Amniotic epithelial cell (primary cell): ENCODE measurements at places on chromosomes 2 and 18.

- no peak for DNase-seq
These were observed 61.6 kb downstream of the MEP1B start for GRCh38 chr18:32251466-32251865.

DNA sequence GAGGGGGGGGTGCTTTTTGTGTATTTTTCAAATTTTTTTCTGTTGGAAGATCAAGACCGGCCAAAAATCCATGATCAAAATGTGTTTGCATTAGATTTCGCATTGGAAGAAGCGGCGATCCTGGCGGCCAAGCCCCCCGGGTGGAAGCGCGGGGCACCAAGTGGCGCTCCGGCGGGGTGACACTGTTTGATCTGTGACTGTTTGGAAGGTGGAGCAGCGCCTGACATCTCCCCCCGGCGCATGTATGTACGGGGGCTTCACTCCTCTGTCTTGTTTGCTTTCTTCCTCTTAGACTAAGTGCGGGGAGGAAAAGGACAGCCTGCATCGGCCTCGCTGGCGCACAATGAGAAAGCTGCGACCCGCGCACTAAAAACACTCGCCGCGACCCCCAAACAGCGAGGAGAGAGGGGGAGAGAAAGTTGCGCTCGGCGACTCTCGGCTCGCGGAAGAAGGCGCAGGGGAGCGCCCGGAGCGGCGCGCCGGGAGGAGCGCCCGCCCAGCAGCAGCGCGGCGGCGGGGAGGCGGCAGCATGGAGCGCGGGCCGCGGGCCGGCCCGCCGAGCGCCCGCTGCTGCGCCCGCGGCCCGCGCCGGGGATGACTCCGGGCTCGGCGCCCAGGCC is 515 bp downstream of the TSHZ1 start:
- no peak for DNase-seq

DNA sequence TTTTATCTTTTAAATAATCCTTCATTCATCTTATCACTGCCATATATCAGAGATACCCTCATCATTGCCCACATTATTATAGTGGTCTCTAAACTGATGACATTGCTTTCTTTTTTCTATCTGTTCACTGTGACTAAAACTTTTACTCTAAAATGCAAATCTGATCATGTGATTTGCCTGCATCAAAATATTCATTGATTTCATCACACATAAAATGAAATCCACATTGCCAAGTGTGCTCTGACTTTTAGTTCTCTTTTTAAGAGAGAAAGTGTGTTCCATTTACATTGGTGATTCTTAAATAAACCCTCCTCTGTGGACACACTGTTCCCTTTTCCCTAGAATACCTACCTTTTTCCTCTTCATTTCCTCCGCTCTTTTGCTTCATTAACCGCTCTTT is 7.5 kb downstream of the REL start:
- no peak for DNase-seq

GRCh38 chr2:152336854-152337510 is 2.0 kb downstream of the FMNL2 start:
- DNase-seq: peak; percentile 45

DNA sequence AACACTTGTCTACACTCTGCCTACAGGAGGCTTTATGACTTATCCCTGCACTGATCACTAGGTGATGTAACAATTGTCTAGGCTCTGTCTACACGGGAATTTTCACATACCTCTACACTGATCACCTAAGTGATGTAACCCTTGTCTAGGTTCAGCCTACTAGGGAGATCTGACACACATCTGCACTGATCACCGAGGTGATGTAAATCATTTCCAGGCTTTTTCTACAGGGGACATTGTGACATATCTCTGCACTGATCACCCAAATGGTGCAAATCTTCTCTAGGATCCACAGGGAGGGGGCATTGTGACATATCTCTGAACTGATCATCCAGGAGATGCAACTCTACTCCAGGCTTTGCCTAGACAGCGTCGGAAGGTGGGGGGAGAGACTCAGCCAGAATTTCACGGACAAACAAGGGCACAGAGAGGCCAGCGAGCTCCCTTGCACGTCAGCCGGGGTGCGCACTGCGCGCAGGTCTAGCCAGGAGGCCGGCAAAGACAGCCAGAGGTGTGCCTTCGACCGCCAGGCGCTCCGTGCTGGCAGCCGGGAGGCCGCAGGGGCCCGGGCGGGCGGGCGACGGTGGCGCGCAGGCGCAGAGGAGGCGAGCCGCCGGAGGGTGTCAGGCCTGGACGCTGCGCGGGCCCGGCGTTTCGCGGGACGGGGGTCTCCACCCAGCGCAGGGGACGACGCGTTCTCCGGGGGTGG is 46.9 kb upstream of the USP14 start:
- DNase-seq: peak; percentile 34

DNA sequence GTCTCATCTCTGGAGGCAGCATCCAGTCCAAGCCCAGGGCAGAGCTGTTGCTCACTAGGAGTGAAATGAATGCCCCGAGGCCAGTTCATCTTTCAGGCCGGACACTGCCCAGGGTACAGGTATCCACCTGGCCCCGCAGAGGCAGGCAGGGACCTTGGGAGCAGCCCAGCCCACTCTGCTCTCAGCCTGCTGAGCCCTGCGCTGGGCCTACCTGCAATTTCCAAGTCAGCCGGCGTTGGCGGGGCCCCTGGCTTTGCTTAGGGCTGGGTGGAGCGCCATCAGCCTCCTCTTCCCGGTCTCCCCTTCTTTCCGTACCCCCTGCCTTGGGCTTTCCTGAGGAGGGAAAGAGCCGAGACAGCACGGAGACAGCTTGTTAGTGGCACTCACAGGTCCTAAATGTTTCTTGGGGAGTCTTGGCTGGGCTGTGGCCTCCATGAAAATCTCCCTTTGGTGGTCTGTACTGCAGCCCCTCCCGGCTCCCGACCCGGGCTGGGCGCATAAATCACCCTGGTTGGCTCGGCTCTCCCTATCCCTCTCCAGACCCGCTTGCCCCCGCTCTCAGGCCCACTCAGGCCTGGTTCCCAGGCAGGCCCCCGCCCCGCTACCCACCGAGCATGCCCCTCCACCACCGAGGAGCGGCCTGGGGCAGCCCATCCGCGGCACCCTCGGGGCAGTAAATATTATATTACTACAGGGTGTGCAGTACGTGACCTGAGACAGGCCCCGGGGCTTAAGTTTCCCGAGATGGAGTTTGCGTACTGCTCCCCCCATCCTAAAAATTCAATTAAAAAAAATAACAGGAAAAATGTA is 106.7 kb downstream of the DYSF start:
- DNase-seq: no peak

DNA sequence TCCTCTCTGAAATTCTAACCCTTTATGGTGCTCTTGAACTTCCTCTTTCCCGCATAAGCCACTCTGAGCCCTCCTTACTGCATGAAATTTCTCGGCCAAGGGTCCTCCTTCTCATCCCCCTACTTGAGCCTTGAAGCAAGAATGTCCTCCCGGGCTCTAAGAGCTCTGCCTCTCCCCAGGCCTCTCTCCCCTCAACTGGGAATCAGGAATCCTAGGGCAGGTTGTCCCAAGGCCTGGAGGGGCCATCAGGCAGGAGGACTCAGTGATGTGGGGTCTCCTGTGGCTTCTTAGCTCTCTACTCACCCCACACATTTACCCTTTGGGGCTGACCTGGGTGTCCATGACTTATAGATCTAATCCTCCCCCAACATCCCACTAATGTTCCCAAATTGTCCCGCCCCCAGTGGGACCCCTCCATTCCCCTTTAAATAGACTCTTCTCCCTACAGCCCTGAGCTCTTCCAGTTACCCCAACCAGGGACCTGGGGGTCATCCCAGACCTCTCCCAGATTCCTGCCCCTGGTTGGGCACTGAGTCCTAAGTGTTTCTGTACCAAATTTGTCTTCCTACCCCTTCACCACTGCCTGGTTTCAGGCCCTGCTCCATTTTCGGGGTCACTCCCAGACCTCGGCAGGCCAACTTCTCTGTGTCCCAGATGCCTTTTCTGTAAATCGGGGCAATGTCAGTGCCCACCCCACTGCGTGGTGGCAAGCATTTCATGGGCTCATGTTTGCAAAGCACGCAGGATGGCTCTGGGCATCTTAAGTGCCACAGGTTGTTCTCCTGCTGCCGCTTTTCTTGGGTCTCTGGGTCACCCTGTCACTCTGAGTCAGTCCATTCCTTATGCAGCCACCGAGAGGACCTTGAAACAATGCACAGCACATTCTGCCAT is 171.2 kb downstream of the ASB1 start:
- DNase-seq: no peak

- no peak for DNase-seq
These were observed 51.9 kb downstream of the SLC4A1AP start for GRCh38 chr2:27715318-27716210.

DNA sequence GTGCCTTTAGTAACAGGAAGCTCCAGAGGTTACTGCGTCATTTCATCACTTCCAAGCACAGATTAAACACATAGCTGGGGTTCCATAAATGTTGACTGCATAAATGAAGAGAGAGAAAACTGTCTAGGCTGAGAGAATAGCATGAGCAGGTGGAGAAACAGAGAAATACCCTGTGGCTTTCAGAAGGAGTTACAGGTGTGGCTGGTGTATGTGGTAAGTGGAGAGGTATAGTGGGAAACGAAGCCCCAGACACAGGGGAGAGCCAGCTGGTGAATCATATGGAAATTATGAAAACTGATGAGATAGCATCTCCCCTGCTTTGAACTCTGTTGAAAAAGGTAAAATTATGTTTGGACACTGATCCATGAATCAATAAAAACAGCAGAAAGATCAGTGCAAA is 807.4 kb upstream of the POU3F3 start:
- no peak for DNase-seq

GRCh38 chr2:11798701-11799435 is 52.4 kb downstream of the LPIN1 start:
- DNase-seq: no peak

DNA sequence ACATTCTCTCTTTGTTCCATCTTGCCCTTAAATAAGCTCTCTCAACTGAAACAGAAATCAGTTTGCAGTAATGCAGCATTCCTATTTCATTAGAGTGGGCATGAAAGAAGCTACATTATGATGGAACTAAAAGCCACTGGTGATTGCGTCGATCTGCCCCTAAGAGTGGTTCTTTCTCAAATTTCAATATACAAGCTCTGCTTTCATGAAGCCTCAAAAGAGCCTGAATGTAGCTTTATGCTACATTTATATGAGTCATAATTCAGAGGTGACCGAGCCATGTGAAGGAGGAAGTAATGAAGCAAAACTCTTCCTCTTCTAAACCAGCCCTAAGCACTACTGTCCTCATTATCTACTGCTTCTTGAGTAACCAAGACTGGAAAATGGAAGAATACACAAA is 64.8 kb upstream of the CYTIP start:
- no peak for DNase-seq

- DNase-seq: no peak
These were observed 952 bp upstream of the UGT1A6 start for GRCh38 chr2:233691443-233692433.

DNA sequence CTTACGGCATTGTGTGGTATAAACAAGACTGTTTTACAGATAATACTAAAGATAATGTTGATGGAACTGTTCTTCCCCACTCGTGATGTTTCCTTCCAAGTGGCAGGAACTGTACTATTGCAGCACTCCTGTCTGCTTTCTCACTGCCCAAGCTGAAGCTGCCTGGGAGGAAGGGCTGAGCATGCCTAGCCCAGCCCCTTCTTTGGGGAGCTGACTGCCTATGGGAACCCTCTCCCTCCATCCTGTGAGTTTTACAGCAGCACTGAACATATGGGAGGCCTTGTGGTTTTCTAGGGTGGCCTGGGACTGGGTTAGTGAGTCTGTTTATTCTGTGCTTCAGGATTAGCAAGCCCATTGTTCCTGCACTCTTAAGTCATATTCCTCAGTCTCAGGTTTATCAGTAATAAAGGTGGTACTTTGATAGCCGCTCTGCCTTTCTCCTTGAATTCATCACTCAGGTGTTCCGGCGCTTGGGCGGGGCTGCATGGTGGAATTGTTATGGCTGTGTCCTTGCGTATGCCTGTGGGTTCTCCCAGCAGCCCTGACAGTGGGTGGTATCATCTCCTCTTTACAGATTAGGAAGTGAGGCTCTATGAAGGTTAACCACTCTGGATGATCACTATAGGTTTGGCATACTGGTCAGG is 379.7 kb downstream of the PTPRM start:
- DNase-seq: peak; percentile 94

GRCh38 chr2:135657806-135658582 is 83.7 kb upstream of the UBXN4 start:
- no peak for DNase-seq

- DNase-seq: no peak
These were observed 19.2 kb downstream of the ABI2 start for GRCh38 chr2:203347375-203347774.

GRCh38 chr18:7617738-7618422 is 50.8 kb downstream of the PTPRM start:
- peak; percentile 77 for DNase-seq

DNA sequence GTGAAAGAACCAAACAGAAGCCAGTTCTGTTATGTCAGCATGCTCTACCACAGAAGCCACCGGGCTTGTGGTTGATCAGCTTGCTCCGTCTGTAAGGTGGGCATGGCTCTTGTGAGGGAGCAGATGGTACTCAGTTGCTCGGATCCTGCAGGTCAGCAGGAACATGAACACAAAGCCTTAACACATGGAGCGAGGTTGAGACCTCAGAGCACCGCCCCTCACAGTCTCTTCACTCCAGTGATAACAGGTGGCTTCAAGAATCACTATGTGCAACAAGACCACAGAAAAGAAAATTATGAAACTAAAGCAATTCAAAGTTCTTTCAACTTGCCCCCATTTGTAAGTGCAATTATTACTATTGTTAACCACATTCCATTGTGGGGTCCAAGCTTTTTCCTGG is 72.1 kb downstream of the OSBPL6 start:
- DNase-seq: no peak

- peak; percentile 27 for DNase-seq
These were observed 17.5 kb upstream of the LIPG start for GRCh38 chr18:49544362-49544761.

- DNase-seq: no peak
These were observed 527.6 kb upstream of the MEX3C start for GRCh38 chr18:51724790-51725721.

DNA sequence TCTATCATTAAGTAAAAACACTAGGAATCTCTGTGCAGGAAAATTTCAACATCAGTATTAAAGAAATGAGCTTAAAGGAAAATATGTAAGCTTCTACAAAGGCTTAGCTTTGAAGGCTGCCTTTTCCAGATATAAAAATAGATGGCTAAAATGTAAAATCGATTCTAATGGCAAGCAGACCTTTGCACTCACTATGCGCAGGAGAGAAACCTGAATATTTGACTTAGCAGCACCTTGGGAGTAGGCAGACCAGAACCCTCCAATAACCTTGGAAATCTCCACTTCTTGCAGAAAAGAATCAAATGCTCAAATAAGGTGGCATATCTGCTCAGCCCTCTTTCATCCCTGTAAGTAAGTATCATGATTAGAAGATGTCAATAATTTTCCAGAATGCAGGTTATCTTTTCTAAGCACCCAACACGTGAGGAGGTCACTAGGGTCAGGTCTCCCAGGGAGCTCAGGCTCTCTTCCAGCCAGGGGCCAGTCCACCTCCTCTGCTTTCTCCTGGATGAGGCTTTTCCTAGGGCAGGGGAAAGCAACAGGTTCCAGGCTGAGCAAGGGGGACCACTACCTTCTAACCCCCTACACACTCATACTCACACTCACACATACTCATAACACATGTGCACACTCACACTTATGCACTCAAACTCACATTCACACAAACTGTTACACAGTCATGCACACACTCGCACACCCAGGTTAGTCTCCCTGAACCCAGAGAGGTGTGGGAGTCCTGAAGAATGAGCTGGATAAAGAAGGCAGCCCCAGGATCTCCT is 3.8 kb downstream of the PIEZO2 start:
- DNase-seq: no peak

GRCh38 chr2:241040081-241040803 is 41.8 kb downstream of the SNED1 start:
- no peak for DNase-seq
